IMR-90 (cell line): ENCODE measurements at places on chromosomes 5 and 9. TPM values are rescaled to one million over a fixed set of nuclear protein-coding genes. Genes with fewer than 3 reads are reported as not detected.

RAB24 gene
- 15.6 and 18.5 TPM in 2 replicates for total RNA-seq

- DNase-seq = no peak
These were observed 1587.6 kb upstream of the C9orf72 start for GRCh38 chr9:29160763-29161353.

DNA sequence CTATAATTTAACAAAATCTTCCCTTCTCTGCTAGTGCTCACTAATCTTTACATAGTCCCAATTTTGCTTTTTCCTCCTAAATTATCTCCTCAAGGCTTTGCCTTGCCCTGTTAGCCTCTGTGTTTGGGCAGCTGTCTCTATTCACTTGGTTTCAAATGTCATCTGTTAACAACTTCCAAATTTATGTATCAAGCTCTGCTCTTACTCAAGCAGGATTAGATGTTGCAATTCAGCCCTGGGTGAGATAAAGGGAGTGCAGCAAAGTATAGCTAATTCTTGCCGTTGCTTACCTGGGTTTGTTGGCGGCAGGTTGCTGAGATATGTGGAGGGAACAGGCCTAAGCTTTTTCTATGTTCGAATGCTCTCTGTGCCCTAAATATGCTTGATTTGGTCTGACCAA is 483.8 kb downstream of the DMAC1 start:
- DNase-seq = peak; percentile 64

DNA sequence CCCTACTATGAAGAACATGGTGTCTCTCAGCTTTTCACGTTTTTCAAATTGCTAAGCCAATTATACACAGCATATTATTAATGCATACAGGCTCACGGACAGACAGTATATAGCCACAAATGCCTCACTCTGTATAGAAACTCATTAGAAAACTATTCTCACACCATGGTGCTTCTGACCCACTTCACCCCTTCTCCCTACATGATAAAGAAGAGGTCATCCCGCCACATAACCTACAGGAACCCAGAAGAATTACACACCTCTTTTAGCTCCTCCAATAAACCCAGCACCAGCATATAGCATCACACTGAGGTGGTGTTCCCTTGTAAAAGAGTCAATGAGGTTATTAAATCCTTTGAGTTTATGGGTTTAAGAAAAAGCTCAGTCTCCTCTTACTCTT is 5.6 kb downstream of the TLE1 start:
- DNase-seq = no peak

DNA sequence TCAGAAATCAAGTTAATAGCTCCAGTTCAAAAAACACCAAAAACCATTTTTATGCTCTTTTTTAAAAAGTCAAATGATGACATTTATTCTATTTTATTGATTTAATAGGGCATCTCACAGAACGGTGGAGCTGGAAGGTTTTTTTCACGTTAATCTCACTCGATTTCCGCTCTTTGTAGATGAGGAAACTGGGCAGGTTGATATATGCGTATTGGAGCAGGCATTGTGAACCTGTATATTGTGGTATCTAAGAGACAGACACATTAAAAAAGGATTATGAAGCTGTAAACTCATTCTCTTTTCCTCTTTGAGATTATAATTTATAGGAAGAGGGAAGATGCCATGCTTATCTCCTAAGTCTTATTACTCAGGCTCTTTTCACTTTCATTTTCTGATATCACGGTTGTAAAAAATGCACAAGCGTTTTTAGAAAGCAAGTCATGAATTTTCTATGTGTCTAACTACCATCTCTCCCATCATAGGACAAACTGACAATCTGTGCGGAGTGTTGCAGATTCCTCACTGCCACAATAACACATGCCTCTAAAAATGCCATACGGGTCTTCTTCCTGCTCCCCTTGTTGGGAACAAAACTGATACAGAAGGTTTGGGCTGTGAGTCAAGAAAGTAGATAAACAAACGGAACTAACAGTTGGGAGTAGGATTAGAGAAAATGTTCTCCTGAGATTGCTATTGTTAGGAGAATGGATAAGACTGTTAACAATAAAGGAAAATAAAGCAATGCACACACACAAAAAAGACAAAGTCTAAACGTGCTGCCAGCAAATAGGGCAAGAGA is 1997.7 kb downstream of the MAT2B start:
- peak; percentile 18 for DNase-seq
